ENCODE measurements at places on chromosomes 6 and 20.

DNA sequence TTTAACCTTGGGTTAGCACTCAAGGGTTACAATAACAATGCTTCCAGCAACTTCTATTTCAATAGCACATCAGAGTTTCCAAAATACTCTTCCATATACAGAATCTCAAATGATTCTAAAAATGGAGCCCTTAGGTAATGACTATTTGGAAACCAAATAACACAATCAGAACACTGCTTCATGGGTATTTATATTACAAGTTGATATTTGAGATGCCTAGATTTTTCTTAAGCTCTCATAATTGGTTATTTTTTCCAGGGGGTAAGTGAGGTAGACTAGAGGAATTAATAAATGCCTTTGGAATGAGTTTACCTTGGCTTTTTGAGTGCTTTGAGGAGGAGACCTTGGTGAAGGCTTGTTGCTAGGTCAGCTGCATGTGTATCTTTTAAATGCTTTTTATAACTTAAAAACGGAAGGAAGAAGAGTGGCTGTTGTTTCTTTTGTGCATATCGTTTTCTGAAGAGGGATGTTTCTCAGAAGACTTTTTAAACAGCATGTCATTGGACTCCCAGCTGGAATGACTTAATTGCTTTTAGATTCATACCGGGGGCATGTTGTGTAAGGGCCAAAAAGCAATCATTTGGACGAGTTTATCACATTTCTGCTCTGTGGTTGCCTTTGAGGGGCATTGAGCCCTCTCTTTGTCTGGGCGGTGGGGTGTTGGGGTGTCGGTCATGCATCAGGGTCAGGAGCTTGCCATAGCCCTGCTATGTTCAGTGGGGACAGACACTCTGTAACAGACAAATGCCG, 186.0 kb downstream of the DTNBP1 start:
- no peak for DNase-seq

GRCh38 chr6:11778648-11779328, at the start of gene ADTRP:
TSS of gene ADTRP (minus strand) at chr6:11778803. CDS start at chr6:11778759, 44 bp downstream.
- no peak for DNase-seq

DNA sequence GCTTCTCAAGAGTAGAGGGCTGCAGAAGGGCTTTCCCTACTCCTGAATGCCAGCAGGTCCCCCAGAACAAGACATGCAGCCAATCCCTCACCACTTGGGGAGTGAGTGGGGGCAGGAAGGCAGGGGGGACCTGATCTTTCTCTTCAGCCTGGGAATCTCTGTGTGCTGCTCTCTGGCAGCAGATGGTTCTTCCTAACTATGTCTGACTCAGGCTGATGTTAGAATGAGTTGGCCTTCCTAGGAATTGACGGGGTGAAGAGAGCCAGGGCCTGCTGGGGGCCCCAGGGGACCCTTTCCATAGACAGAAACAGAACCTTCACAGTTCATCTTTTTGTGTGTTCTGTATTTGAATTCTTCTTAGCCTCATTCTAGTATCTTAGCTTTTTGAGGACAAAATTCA, 29.0 kb upstream of the TCP11 start:
- no peak for DNase-seq

DNA sequence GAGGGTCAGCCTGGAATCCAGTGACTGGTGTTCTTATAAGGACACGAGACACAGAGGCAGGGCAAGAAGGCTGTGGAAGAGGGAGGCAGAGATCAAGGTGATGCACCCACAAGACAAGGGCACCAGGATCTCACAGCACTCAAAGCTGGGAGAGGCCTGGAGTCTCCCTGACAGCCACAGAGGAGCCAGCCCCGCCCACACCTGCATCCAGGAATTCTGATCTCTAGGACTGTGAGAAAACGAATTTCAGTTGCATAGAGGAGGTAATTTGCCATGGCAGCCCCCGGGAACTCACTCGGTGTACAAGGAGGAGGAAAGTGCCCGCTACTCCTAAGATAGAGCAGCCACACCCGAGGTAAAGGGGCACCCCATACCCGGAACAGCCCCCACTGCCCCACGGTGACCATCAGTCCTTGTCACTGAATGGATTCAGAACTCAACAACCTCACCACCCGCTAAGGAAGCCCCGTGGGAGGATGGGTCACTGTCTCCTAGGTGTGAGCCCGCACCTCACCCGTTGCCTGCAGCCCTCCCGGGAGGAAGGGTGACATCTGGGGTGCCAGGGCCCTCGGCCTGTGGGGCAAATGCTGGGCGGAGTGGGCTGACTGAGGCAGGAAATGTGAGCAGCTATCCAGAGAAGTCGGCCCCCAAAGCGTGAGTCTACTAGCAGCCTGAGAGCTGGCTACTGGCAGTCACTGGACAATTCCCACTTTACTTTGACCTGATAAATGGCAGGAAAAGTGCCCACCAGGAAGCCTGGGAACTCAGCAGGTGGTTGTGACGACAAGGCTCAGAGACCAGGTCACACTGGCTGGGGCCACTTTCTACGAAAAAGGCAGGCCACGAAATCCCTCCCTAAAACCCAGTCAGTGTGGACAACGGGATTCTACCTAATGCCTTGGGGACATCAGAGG, 22.4 kb downstream of the DLL1 start:
- DNase-seq, result no peak

DNA sequence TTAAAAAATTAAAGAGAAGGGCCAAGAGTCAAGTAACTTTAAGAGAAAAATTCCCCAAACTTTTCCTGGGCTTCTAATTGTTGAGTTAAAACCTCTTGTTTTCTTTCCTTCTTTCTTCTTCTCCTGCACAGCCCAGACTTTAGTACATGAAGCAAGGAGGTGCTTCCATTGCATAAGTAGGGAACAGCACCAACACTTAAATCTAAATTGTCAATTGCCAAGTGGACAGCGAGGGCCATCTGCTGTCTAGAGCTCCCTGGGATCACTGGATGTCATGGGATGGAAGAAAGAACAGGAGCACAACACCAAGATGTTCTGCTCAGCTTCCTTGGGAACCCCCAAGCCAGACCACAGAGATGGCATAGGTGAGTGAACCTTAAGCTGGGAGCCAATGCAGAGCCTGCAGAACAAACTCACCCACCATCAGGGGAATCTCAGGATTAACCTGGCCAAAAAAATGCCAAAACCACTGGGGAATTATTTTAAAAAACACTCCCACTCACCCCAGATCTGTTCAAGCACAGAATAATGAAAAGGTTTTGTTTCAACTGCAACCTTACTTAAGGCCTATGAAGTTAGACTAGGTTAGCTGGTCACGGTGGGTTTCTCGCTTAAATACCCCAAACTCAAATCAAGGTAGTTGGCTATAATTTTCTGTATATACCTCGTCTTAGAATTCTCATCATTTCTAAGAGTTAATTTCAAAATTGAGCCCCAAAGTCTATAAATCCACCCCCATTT, 67.8 kb downstream of the TNFRSF21 start:
- DNase-seq, result no peak

- DNase-seq, result no peak
Measured at GRCh38 chr20:57160985-57161384, 105.5 kb downstream of the BMP7 start.

DNA sequence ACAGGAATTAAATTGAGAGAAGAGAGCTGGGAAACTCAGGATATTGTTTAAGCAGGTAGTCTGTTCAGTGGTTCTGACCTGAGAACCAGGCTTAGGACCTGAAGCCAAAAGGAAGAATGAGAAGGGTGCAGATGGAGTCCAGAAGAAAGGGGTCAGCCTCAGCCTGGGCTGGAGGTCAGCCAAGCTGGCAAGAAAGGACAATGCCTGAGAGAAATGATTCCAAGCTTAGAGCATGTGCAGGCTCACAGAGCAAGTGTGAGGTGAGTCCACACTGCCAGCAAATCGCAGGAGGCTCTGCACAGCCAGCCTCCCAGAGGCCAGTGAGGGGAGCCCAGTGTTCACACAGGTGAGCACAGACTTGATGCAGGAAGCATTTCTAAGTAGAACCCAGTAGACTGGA, 47.3 kb downstream of the DAAM2 start:
- DNase-seq, result no peak

DNA sequence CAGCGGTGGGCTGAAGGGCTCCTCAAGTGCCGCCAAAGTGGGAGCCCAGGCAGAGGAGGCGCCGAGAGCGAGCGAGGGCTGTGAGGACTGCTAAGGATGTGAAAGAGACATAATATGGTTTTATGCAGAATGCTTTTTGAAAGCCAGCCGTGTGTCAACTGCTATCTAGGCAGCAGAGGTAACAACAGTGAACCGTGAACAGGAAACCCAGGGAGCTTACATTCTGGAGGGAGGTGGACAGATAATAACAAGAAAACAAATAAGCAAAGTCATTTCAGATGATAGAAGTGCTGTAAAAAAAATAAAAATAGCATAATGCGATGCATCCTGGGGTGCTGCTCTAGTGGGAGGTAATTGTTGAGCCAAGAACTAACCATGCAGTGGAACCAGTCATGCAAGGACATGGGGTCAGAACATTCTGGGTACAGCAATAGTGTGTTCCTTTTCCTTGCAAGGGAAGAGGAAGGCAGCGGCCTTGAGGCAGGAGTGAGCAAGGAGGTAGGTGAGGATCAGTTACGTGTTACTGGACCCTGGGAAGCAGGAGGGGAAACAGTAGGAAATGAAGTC, 134.4 kb upstream of the TMEM170B start:
- DNase-seq, result no peak
